ENCODE measurements at places on chromosomes 5 and 9.

- DNase-seq: peak; percentile 40
These were observed 7.7 kb downstream of the IL17B start for GRCh38 chr5:149371296-149371962.

DNA sequence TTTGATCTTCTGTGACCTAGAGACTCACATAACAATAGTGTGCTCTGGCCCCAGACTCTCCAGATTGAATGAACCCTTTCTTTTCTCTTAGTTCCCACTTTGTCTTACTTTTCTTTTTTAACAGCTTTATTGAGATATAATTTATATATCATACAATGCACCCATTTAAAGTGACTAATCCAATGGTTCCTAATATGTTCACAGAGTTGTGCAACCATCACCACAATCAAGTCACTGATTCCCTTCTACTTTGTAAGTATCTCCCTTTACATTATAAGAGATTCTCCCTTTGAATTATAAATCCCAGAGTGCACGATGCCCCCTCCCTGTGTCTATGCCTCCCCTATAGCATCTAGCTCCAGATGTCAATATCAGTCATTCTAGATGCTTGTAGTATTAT lies 172.4 kb downstream of the HINT1 start:
- DNase-seq: peak; percentile 23

DNA sequence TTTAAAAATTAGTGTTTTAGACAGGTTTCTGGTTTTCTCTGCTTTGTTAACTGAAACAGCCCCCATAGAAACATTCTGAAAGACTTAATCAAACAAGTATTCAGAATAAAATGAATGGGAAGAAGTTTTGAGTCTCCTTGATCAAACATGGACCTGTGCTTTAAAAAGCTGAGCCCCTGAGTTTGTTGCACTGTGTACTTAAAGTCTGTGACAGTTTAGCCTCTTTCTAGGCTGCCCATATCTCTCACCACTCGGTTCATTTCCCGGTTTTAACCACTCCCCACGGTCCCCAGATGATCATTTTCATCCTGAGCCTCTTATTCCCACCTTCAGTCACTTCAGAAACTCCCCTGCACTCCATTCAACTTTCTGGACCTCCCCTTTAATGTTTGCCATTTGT lies 215.9 kb upstream of the DMRT1 start:
- no peak for DNase-seq

DNA sequence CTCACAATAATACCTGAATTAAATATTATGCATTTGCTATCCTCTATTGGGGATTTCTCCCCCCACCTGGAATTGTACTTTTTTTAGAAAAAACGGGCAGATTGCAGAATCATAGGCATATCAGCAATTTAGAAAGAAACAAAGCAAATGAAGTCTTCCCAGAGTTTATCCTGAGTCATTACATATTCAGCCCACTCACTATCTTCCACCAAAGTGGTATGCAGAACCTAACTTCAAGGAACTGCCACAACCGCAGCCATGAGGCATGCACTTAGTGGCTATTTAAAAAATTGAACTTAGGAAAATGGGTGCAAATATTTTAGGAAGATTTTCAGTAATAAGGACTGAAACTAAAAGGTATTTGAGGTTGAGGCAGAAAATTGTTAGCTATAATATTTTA lies 48.6 kb downstream of the UBAP1 start:
- peak; percentile 43 for DNase-seq

- no peak for DNase-seq
These were observed 20.9 kb upstream of the ORM1 start for GRCh38 chr9:114301798-114302565.

- DNase-seq: no peak
These were observed 24.1 kb downstream of the BICD2 start for GRCh38 chr9:92740446-92740961.

DNA sequence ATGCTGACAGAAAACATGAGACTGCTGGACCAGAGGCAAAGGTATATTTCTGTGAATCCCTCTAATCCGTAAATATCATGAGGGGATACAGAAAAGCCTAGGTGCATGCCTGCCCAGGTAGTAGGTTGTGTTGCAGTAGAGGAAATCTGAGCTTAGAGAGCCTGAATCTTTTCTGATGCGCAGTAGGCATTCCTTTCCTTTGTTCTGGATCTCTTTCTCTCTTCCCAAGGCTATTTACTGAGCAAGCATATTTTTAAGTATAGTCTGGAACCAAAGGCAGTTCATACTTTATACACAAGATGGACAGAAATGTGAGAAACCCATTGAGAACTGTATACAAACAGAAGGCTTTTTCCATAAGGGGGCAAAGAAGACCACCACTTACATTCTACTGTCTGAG lies 359.3 kb downstream of the TMEM161B start:
- no peak for DNase-seq

- no peak for DNase-seq
These were observed 1.4 kb downstream of the RALGPS1 start for GRCh38 chr9:126915846-126916543.

DNA sequence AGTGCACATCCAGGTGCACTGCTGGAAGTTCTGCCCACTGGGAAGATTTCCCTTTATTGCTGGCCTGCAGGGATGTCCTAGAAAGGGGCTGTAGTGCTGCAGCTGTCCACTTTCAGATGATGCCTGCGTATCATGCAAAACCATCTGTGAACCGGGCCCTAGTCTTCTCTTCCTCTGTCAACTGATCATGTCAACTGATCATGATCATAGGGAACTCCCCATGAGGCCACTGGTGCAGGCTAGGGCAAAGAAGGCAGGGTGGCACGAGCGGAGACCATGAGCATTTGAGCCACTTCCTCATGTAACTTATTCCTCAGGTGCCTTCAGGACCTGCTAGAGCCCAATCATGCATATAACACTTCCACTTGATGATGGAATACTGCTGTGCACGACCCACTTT lies 4.5 kb upstream of the HSDL2 start:
- no peak for DNase-seq

DNA sequence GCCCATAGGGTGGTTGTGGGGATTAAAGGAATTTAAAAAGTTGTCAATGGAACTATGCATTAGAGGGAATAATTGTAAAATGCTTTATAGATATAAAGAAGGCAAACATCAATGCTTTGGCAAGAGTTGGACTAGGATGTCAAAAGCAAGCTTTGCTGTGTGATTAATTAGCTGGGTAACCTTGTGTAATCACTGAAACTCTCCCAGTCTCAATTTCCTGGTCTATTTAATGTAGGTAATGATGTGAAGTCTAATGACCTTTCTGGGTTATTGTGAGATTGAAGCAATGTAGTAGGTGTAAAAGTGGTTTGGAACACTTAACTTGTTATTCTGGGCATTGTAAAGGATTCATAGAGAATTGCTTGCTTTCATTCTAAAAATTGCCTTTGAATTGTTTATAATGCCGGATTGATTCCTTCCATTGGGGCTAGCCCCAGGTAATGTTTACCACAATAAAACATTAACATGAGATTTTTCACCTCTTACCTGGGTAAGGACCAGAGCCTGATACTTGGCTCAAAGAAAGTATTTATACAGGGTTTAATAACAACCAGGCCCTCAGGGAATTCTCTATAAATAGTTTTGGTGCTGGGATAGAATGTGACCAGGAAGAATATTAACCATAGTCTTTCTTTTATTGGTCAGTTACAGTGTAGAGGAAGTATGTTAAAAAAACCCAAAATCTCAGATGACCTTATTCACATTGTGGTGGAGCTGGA lies 30.0 kb upstream of the CLINT1 start:
- no peak for DNase-seq

DNA sequence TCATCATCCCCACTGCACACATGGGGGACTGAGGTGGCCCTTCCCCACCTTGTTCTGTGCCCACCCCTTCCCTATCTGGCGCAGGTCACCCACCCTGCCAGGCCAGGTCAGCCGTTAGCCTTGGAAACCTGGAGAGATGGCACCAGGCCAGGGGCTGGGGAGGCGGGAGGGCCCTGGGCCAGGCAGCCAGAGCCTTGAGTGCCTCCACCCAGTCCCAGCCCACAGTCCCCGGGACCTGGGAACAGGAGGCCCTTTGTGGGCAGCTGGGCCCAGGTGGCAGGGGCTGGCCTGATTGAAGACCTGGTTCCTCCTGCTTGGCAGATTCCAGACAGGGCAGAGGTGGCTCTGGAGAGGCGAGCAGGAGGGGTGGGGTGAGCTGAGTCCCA lies 70.6 kb downstream of the LRSAM1 start:
- no peak for DNase-seq

DNA sequence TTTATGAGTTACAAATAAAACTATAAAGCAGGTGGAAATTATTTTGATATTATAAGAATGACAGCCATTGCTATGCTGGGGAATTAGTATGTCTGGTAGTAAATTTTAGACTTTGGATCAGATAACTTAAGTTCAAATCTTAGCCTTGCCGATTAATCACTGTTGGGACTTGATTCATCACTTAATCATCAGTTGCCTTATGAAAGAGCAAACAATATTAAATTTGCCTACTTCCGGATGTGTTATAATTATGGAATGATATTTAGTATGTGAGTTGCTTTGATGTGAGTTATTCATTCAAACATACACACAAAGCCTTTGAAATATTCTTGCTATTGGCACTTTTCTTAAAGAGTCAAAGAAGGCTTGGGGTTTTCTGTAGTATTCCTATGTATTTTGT lies 717.7 kb downstream of the BRINP1 start:
- no peak for DNase-seq

DNA sequence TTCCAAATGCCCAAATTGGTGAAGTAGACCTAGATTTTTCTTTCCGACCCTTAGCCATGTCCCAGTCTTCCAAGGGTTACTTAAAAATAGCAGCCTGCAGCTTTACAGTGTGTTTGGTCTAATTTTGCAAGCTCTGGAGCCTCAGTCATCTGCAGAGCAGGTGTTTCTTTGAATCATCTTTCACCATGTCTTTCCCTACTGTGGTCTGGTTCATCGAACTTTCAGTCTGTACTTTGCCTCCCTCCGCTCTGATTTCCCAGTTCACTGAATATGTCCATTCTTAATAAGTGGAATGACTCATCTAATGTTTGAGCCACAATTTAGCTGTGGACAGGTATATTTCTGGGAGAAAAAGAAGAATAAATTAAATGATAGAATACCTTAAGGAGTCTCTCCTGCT lies 1060.7 kb downstream of the EFNA5 start:
- DNase-seq: no peak
